Fibroblast of pulmonary artery (primary cell): ENCODE measurements at places on chromosomes 12 and 14.

- peak; percentile 91 for DNase-seq
These were observed 138.4 kb downstream of the STXBP6 start for GRCh38 chr14:24911324-24912109.

DNA sequence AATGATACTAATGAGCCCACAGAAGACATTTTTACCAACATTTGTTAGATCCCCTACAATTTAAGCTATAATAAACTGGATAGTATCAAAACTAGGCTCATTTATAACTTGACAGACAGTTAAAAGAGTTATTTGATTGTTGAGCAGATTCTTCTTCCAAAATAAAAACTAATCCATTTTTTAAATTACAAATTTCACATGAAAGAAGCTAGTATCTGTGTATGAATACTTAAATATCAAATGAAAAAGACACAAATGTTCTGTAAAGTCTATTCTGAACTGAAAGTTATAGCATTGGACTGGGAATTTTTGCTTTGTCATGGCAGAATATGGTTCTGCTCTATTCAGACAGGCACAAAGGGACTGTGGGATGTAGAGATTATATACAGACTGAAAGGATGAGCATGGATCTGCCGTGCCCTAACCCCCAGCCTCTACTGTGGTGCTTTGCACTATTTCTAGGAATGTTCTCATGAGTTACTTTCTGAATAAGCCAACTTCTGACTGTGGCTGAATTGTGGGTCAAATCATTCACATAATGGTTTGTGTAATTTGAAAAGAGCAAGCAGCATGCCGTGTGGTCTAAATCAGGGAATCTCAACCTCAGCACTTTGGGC lies 352.7 kb downstream of the KCNH5 start:
- DNase-seq, result peak; percentile 22

GRCh38 chr12:76247992-76248391 lies 100.2 kb downstream of the BBS10 start:
- DNase-seq, result no peak

DNA sequence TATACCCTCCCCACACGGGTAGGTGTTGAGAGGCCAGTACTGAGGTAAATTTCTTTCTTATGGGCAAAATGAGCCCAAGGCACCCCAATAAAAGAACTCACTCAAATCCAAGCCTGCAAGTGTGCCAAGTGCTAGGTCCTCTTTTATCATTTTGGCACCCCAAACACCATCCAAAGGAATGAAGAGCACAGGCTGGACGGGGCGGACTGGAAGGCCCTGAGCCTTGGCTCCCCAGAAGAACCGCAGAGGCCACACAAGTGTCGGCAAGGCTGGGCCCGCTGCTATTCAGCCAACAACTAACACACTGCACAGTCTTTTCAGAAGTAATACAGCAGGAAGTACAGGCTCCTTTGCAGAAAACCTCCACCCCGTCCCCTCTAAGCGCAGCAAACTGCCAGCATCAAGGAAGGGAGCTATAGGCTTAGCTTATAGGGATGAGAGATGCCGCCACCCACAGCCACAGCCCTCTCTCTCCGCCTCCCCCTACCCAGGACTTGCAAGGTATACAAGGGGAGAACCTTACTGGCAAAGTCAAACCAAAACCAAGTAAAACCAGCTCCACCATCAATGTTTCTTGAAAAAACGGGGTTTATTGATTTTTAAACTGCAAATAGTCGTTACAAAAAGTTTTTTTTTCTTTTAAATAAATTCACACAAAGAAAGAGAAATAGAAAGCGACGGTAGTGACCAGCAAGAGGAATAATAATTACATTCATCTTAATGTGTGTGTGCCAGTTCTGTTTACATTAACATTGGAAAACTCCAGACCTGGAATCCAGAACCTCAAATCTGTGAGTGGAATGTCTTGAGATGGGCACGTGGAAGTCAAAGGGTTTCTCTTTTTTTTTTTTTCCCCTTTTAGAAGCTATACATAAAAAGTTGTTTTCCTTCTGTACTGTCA lies 5.5 kb downstream of the ZFP36L1 start:
- no peak for DNase-seq

- no peak for DNase-seq
These were observed 94.2 kb downstream of the SINHCAF start for GRCh38 chr12:31231611-31232360.

DNA sequence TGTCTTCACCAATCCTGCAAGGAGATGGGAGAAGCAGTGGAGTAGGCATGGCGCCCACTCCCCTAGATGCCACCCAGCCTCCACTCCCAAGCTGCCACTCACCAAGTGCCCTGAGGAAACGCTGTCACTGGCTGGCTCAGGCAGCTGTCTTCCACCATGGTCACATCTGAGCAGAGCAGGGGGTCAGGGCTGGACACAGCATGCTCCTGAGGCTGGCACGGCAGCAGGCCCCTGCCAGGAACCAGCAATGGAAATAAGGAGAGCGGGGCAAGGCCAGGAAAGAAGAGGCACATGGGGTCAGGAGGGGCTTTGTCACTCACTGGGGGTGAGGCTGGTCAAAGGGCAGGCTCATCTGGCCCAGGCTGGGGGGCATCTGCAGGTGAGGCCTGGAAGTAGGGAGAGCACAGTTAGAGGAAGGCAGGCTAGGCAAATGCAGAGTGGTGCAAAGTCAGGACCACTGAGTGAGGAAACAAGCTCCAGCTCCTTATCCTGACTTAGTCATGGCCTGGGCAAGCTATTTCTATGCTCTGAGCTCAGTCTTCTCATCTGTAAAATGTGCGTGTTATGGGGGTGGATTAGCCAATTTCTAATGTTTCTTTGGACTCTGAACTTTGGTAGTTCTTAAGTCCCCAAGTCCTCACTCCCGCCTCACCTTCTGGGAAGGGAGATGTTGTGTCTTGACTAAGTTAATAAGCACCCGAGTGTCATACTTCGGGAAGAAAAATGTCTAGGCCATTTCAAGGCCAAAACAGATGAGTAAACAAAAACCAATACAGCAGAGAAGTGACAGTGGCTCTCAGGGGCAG lies 8.0 kb downstream of the NAB2 start:
- no peak for DNase-seq

DNA sequence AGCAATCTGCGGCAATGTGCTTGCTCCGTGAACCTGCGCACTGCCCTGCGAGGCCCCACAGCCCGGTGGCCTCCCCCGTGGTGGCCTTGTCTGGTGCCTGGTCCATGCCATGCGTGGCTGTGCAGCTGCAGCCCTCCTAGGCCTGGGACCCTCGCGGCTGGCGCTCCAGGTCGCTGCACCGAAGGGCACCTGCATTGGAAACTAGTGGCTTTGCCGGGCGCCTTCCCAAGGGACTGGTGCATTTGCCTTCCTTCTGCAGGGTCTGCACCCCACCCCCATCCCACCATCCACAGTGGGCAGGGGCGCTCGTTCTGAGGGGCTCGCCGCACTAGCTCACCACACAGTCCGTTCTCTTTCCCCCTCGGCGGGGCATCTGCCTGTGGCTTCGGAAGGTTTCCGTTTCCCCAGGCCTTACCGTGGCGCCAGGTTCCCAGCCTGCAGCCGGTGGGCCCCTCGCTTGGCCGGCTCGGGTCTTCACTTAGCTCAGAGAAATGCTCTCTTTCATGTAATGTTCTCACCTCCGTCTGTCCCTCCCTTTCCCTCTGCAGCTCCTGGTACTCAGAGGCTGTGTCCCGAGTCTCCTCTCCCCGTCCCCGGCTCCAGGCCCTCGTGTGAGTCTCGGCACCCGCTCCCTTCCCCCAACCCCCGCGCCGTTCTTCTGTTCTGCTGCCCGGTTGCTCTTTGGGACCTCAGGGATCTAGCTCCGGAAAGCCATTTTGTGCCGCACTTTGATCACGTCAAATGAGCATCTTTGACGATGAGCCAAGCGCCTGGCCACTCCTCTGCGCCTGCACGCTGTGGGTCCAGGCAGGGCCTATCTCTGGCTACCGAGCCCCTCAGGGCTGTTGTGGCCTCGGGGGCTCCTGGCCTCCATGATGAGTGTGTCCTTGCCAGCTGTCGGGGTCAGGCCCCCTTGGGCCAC lies 31.9 kb downstream of the JAG2 start:
- DNase-seq, result no peak

GRCh38 chr14:20597108-20597507 lies 5.9 kb upstream of the RNASE12 start:
- no peak for DNase-seq

GRCh38 chr12:43210485-43211192 lies 341.4 kb downstream of the ADAMTS20 start:
- DNase-seq, result peak; percentile 84

GRCh38 chr14:39265806-39266524 lies 32.2 kb downstream of the MIA2 start:
- DNase-seq, result peak; percentile 66

DNA sequence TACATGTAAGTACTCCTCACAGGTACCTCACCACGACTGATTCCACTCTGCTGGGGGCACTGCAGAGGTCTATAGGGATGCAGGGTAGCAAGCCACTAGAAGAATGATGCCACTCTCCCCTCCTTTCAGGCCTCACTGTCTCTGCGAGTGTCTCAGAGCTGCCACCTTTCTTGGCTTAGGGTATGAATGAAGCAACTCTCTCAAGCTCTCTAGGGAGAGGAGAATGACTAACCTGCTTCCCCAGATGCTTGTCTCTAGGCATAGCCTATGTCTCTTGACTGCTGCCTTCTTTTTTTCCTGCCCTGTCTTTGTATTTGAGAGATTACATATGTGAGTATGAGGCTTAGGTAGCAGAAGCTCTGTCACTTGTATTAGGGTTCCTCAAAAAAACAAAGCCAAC lies 566.5 kb upstream of the ATP2B1 start:
- no peak for DNase-seq

GRCh38 chr12:103640831-103641230 lies 53.8 kb downstream of the STAB2 start:
- DNase-seq, result no peak

DNA sequence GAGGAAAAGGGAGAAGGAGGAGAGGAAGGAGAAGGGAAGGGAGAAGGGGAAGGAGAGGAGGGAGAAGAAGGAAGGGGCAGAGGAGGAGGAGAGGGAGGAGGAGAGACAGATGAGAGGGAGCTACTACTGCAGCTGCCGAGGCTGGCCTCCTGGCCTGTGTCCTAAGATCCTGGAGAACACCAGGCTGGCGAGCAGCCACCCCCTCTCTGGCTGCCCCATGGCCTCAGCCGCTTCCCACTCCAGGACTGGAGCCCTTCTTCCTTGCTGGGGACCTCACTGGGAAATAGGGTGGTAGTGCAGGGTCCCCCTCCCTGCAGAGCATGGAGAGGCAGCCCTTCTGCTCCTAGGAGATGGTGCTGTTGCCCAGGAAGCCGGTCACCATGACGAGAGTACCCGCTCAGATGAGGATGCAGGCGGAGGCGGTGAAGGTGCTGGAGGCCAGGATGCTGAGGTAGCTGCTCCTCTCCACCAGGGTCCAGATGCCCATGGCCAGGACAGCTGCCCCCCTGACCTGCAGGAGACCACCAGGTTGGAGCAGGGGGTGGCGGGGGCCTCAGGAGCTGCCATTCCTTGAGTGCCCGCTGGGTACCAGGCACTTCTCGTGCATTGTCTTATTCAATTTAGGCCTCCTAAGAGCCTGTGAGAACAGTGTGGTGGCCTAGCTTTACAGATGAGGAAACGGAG lies 167.9 kb upstream of the PRMT8 start:
- no peak for DNase-seq

DNA sequence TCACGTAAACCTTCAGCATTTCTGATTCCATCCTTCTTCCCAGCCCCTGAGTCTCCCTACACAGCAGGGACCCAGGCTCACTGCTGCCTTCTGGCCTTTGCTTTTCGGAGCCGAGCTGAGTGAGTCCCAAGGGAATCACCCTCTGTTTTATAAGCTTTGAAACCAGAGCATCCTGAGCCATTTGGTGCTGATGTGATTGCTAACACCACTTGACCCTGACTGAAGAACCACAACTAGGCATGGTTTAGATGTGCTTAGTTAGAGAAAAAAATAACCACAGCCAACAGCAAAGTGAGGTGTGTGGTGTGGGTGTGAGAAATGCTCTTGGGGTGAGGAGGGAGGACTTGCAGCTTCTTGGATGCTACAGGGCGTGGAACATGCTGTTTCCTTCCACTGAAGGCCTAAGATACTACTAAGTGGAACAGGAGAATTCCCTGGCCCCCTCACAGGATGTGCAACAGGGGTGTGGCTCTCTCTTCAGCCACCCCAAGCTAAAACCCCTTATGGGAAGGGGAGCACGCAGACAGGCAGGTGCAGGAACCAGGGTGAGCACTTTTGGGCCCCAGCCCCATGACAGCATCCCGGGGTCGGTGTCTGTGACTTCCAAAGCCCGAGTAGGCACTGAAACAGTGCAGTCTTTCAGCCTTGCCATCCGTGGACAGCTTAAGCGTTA lies at the start of gene TC2N:
Gene TC2N (minus strand): TSS at position 221 of the 673 bp plus-strand sequence. CDS start 53,767 bp downstream, outside the sequence.
- no peak for DNase-seq

DNA sequence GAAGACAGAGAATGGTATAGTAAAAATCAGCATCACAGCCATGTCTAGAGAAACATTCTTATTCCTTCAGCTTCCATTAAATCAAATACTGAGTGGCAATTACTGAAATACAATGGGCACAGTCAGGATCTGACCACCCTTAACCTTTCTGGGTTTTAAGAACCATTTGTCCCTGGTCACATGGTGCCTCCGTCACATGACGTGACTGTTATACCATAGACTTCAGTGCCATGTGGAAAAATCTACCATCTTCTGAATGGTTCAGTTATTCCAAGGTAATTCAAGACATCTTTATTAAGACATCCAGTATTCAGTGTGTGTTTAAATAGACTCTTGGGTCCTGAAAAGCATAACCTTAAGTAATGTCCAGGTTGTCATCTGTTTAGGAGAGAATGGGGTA lies 553.1 kb upstream of the FLRT2 start:
- no peak for DNase-seq

DNA sequence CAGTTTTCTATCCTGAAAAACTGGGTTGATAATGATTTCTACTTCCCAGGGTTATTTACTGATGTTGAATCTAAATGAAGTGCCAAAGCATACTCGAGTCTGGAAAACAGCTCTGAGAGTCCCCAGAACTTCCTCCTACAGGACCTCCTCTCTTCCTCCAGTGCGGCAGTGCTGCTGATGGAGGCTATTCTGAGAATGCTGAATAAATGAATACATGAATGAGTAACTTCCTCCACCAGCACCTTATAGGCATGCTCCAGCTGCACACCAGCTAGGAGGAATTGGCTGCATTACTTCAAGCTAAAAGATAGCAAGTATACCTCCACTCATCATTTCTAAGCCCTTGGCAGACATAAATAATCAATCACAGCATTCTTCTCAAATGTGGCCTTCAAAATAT lies 448.8 kb upstream of the CCDC196 start:
- peak; percentile 18 for DNase-seq

- DNase-seq, result no peak
These were observed 1090.6 kb downstream of the SLC6A15 start for GRCh38 chr12:83821967-83822366.

GRCh38 chr12:71548893-71549292 lies 109.3 kb downstream of the LGR5 start:
- DNase-seq, result no peak

- DNase-seq, result no peak
These were observed 5.2 kb upstream of the SLC6A13 start for GRCh38 chr12:267581-268482.

- DNase-seq, result no peak
These were observed 221.7 kb downstream of the ALG10B start for GRCh38 chr12:38538319-38538718.
